ENCODE measurements at places on chromosomes 11 and 22.

DNA sequence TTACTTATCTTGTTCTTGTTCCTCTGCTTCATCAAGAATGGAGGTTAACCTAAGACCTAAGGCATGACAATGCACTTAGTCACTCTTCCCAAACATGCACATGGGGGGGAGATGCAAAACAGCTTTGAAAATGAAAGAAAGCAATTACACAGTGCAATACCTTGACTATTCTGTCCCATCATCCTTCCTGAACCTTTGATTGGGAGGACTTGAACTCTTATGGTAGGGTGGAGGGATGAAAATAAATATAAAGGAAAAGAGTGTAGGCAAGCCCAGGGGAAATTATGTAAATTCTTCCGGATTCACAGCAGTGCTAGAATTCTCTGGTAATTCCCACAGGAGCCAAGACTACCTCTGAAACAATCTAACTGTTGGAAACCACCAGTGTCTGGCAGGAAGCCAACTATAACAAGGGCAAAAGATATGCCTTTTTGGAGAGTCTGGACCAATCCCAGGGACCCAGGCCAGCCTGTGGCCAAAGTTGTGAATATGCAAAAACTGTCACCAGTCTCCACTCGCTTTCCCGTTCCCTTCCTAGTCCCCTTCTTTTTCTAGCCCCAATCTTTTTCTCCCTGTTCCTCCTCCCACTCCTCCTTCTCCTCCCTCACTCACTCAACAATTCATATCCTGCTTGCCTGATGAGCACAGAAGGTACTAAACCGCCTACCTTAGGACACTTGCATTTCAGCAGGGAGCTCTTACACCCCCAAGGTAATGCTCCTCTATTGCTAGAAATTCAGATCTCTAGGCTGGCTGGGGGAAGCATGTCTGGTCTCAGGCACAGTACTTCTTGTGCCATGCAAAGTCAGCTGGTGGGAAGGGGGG, 2.5 kb upstream of the RCN1 start:
- DNase-seq: no peak

DNA sequence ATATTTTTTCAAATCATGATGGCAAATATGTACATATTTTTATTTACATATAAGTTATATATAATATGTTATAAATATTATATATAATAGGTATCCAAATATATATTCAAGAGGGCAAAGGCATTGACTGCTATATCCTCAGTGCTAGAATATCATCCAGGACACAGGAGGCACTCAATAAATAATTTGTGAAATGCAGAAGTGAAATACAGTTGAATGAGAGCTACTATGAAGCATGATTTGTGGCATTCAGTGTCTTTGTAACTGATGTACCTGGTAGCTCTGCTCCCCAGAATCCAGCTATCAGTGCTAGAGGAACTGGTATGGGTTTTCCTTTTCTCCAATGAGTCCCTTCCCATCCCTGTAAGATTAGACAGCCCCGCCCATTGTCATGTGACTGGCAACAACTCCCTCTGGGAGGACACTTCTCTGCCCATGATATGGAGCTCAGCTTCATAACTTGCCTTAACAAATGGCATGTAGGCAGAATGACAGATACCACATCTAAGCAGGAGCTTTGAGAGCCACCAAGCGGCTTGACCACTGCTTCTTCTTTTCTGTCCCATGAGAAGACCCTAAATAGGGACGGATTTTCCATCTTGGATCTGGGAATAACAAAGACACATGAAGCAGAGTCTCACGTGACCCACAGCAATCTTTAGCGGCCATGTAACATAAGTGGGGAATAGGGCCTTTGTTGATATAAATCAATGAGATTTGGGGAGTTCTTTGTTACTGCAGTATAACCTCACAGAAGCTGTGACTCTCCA, 10.2 kb upstream of the CD82 start:
- DNase-seq: no peak

- no peak for DNase-seq
Observed at GRCh38 chr22:37340331-37341262, 58.3 kb downstream of the CYTH4 start.

DNA sequence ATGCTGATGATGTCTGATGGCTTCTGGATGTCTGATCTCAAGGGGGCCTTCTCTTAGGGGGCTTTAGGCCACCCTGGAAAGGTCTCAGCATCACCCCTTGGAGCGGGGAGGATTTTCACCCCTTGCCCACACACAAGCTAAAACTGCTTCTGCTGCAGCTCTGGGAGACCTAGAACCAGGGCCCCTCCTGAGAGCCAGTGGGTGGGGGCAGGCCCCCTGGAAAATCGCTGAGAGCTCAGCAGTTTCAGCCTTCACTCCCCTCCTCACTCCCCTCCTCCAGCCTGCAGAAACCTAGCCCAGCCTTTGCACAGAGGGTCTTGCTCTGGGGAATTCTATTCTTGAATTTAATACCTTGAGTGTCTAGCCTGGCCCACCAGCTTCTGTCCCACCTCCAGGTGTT, 17.2 kb downstream of the CD6 start:
- DNase-seq: no peak

DNA sequence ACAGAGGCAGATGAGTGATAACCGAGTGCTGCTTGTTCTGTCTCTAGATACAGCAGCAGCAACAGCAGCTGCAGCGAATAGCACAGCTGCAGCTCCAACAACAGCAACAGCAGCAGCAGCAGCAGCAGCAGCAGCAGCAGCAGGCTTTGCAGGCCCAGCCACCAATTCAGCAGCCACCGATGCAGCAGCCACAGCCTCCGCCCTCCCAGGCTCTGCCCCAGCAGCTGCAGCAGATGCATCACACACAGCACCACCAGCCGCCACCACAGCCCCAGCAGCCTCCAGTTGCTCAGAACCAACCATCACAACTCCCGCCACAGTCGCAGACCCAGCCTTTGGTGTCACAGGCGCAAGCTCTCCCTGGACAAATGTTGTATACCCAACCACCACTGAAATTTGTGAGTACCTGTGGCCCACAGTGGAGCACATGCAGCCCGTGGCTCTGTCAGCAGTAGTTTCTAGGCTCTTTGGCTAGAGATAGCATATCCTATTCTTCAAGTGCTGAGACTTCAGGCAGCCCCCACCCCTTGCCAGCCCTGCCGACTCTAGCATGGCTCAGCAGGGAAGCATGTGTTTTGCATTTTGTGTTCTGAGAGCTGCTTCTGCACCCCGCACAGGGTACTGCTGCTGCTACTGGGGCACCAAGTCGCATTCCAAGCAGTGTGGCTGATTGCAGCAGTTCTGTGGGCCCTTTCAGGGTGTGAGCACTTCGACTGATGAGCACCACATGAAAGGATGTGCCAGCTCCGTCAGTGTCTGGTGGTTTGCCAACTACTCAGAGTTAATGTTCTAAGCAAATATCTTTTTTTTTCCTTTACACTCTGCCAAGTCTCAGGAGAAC, 59.2 kb downstream of the MED15 start:
- no peak for DNase-seq

GRCh38 chr11:73225001-73225686, 7.1 kb downstream of the P2RY2 start:
- DNase-seq: no peak

DNA sequence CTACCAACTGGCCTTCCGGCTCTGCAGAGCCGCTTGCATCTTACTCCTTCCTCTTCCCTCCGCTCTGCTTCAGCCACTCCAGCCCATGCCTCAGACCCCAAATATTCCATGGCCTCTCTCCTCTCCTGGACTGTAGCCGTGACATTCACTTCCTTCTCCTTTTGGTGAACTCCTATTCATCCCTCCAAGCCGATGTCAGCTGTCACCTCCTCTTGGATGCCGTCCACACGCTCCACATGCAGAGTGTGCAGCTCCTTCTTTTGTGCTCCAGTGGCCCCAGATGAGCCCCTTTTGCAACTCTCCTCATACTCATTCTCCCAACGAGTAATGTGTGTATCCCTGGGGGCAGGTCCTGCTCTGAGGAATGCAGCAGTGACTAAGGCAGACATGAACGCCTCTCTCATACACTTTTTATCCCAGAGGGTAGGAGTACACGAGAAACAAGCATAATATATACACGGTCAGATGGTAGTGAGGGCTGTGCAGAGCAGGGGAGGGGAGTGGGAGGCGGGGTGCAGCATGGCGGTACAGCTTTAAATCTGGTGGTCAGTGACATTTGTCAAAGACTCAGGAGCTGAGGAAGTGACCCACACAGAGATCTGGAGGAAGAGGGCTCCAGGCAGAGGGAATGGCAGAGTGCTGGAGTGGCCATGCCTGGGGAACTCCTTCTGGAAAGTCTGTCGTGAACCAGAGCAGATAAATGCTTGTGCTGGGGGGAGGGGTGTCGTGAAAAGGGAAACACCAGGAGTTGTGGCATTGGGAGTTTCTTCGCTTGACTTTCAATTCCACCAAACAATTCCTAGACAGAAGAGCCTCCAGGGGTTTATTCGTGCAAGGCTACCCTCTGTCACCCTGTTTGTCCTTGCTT, 83.8 kb upstream of the ATXN10 start:
- no peak for DNase-seq

- DNase-seq: no peak
Observed at GRCh38 chr22:47122441-47123000, 360.1 kb downstream of the TBC1D22A start.

- DNase-seq: no peak
Observed at GRCh38 chr11:59267736-59268475, 55.2 kb upstream of the MPEG1 start.

DNA sequence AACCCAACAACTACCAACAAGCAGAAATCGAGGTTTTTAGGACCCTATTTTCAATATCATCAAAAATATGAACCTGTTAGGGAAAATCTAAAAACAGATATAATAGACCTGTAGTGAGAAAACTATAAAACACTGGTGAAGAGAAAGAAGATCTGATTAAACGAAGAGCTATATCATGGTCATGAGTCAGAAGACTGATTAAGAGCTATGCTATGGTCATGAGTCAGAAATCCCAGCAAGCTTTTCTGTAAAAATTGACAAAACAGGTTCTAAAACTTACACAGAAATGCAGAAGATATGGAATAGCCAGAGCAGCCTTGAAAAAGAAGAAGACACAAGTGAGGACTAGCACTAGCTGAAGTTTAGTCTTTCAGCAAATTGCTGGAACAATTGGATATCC, 345.0 kb downstream of the TBC1D22A start:
- DNase-seq: no peak

DNA sequence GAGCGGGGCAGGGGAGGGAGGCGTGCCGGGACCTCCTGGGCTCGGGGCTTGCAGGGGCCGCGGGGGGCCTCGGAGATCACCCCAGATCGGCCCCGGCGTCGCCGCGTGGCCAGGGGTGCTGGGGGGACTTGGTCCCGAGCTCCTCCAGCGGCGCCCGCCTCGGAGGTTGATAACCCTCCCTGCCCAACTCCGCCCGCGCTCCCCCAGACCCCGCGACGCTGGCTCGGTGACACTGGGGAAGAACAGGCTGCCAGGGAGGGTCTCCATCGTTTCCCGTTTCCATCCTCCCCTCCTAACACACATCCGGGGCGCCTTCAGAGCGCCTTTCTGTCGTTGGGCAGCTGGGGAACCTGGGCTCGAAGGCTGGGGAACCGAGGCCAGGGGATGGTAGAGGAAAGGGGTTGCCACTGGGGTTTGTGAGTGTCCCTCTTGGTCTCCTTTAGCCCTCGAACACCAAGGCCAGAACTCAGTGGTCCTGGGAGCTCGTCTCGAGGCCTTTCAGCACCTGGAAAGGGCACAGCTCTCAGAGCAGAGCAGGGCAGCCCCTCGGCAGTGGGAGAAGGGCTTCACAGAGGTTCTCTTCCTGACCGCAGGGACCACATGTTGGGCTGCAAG, 431 bp downstream of the SLC37A2 start:
- DNase-seq: no peak

DNA sequence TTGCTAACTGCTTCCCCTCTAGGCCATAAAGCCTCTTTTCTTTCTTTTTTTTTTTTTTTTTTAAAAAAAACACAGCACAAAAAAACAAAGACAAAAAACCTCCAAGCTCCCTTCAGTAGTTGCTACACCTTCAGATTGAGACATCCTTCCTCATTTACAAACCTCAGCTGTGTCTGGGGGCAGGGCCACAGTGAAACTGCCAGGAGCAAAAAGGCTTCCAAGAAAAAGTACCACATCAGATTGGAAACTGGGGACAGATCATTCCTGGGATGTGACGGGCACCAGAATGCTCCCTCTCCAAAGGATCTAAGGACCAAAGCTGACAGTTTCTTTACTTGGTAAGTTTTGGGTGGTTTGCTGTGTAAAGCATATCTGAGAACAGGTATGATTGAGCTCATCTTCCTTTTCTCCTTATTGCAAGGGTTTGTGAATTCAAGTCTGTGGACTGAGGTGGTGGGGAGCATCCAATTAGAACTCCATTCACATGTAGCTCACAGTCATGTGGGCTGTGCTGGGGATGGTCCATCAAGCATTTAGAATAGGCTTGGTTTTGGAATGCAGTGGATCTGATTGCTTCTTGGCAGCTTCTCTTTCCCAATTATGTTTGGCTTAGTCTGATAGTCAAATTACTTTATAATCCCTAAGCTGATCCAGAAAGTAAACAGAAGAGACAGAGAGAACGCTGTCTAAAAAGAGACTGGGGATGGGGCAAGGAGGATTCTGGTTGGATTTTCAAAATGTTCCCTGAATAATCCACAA, 705 bp downstream of the BBOX1 start:
- no peak for DNase-seq

- no peak for DNase-seq
Observed at GRCh38 chr22:27748349-27748748, 53.2 kb downstream of the MN1 start.

- DNase-seq: no peak
Observed at GRCh38 chr11:64173616-64174355, 7.9 kb upstream of the MACROD1 start.

DNA sequence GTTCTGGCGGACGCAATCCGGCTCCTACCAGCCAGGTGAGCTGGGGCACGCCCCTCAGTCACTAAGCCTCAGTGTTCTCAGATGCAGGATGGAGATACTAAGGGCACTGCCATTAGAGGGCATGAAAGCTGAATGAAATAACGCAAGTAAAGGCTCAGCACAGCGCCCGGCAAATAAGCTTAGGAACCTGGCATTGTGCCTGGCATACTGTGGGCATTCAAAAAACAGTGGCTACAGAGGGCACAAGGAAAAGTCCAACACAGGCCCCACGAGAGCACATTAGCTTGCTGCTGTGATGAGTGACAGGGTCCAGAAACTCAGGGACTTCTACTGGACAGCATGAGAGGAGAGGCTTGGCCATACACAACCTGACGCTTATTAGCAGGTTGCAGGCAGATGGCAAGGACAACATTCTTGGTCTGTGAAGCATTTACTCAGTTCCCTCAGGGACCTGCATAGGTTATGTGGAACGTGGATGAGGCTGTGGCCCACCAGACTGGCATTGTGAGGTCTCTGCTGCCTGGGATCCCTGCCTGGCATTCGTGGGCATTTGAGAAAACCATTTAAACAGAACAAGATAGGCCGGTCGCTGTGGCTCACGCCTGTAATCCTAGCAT, 12.2 kb downstream of the TXN2 start:
- DNase-seq: no peak
